ENCODE measurements at places on chromosomes 12 and 14. TPM values are rescaled to one million over a fixed set of nuclear protein-coding genes. Genes with fewer than 3 reads are reported as not detected.

The NEUROD4 gene
- total RNA-seq, result not detected

The SLC41A2 gene
- total RNA-seq, result 0.47 TPM

The ENDOU gene
- not detected for total RNA-seq

The KCNC2 gene
- total RNA-seq, result not detected

The VPS29 gene
- total RNA-seq, result 117 TPM

The ACADS gene
- total RNA-seq, result 17.2 TPM

The SNRPF gene
- total RNA-seq, result 66.1 TPM

The INHBC gene
- total RNA-seq, result 0.07 TPM

The GPR84 gene
- not detected for total RNA-seq

The RECQL gene
- 22.8 TPM for total RNA-seq

Data from K562 (cell line).